OCI-LY7 (cell line): ENCODE measurements at places on chromosomes 11 and 22. TPM values are rescaled to one million over a fixed set of nuclear protein-coding genes. Genes with fewer than 3 reads are reported as not detected.

DNA sequence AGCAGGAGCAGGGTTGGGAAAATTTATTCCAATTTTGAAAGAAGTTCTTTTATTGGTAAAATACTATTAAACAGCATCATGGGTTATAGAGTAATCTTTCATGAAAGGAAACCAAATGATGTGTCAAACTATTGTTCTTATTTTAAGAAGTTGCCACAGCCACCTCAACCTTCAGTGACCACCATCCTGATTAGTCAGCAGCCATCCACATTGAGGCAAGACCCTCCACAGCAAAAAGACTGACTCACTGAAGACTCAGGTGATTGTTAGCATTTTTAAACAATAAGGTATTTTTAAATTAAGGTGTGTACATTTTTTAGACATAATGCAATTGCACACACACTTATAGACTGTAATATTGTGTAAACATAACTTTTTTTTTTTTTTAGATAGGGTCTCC, 3.7 kb upstream of the HEPHL1 start:
- DNase-seq, result no peak

The MPST gene
- 61.8 and 67.2 TPM in 2 replicates for total RNA-seq

The SDF2L1 gene
- total RNA-seq, result 39.6 and 60.5 TPM in 2 replicates

GRCh38 chr11:126146454-126147192, 64.8 kb downstream of the RPUSD4 start:
- no peak for DNase-seq

The PRG2 gene
- 1.1 and 1.2 TPM in 2 replicates for total RNA-seq

DNA sequence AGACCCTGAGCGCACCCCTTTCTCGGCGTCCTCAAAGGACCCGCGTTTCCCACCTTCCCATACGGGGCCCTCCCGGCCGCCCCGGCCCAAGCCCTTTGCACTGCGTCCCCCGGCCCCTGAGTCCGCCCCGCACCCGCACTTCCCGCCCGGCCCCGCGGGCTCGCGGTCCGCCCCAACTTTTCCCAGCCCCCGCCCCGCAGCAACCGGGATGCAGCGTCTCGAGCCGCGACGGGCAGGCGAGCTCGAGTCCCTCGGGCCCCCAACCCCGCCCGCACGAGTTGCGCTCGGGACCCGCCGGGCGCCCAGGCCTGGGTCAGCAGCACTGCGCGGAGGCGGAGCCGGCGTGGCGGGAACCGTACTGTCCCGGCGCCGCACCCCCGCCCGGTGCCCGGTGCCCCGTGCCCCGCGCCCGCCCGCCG, 371 bp downstream of the SMCO4 start:
- DNase-seq, result no peak

GRCh38 chr11:78741741-78742140, 167.1 kb upstream of the NARS2 start:
- no peak for DNase-seq

The SMIM38 gene
- total RNA-seq, result 0.11 and 0.77 TPM in 2 replicates

- no peak for DNase-seq
Measured at GRCh38 chr11:8250981-8251615, 12.6 kb downstream of the LMO1 start.

DNA sequence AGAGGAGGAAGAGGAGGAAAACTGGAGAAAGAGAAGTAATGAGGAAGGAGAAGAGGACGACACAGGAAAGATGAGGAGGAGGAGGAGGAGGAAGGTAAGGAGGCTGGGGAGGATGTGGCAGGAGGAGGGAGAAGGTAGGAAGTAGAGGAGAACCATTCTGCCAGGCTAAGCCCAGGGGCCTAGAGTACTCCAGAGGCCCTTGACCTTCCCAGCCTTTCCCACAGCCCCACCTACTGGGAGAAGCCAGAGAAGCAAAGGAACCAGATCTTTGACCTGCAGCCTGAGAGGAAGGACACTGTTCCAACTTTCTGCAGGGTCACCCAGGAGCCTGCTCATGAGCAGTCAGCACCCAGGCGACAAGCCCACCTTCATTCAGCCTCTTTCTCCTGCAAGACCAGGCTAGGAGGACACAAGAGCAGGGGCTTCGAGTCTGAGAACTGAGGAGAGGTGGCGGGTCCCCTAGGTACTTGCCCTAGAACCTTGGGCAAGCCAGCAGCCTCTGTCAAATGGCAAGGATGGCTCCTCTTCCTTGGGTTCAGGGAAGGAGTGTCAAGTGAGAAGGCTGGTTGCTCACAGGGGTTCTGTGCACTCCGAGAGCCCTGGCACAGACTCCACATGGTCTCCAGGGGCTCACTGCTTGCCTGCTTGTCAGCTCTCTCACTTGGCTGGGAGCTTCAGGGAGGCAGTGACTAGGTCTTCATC, 27.9 kb upstream of the OAF start:
- DNase-seq, result peak; percentile 4

GRCh38 chr11:126105022-126105747, 42.5 kb upstream of the CDON start:
- no peak for DNase-seq

GRCh38 chr11:125053167-125053566, 9.9 kb upstream of the SLC37A2 start:
- DNase-seq, result no peak

DNA sequence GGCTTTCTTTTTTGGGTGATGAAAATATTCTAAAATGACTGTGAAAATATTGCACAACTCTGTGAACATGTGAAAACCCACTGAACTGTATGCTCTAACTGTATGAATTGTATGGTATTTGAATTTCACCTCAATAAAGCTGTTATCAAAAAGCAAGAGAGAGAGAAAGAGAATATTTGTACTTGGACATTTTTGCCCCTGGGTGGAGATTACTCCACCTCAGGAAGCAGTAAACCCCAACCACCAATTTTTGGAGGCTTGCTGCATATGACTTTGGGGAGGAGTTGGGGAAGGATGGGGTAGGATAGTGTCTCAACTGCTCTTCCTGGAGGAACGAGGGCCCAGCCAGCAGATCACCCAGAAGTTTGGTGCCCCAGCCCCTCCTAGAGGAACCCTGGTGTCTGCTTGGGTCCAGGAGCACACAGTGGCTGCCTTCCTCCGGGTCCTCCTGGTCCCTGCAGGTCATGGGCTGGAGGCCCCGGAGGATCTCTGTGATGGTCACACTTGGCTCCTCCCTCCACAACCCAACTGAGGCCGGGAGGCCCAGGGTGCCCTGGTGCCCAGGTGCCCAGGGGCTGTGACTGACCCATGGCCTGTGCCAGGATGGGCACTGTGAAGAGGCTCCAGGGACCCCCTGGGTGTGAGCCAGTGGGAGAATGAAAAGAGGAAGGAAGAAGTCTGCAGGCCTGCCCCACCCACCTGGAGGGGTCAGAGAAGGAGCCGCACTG, 15.3 kb upstream of the PICK1 start:
- DNase-seq, result no peak

The TESMIN gene
- 19.4 and 24.0 TPM in 2 replicates for total RNA-seq

The BAIAP2L2 gene
- total RNA-seq, result 1.9 and 2.4 TPM in 2 replicates

DNA sequence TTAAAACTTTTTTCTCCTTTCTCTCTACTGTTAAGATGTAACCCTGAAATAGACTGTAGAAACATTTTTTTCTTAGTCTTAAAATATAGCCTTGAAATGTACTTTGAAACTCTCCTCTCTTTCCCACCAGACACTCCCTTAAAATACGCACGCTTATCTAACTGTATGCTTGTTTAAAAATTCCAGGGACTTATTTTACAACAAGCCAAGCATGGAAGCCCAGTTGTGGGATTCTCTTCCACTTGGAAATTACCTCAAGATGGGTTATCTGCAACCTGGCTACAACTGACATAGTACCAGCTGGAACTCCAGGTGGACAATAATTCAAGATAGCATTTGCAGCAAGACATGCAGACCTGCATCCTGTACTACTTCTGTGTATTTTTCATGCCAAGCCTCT, 12.1 kb upstream of the CHORDC1 start:
- no peak for DNase-seq

GRCh38 chr22:37017356-37017755, 1.9 kb downstream of the TST start:
- no peak for DNase-seq

The OR51I1 gene
- not detected in 2 replicates for total RNA-seq
